DMS79 treated with DMSO at 0.1 percent for 48 hours (cell line): ENCODE measurements at places on chromosomes 2 and 18.

DNA sequence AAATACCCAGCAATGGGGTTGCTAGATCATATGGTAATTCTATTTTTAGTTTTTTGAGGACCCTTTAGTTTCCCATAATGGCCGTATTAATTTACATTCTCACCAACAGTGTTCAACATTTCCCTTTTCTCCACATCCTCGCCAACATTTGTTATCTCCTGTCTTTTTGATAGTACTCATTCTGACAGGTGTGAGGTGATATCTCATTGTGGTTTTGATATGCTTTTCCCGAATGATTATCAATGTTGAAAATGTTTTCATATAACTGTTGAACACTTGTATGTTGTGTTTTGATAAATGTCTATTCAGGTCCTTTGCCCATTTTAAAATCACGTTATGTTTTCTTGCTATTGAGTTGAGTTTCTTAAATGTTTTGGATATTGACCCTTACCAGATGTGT, 5.8 kb upstream of the RIF1 start:
- DNase-seq = no peak

- no peak for DNase-seq
Observed at GRCh38 chr2:31812051-31812798, 198.6 kb downstream of the MEMO1 start.

- no peak for DNase-seq
Observed at GRCh38 chr2:120761164-120761861, 25.6 kb downstream of the GLI2 start.

GRCh38 chr2:145593991-145594614, 1074.2 kb upstream of the ZEB2 start:
- no peak for DNase-seq

DNA sequence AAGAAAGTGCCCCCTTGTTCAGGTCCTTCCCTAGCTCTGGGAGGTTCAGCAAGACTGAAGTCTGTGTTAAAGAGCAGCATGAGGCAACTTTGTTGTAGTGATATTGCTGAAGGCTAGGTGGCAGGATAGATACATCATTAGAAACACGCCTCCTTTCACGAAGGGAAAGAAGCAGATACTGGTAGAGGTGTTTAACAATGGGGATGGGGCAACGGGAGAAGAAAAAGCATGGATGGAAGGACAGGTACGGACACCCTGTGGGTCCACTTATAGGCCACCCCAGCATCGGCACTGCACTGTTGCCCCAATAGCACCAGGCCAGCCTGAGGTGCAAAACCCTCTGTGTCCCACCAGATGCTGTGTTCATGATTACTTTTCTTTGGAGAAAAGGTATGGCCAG, 3.5 kb upstream of the IGFBP5 start:
- DNase-seq = peak; percentile 73

- DNase-seq = no peak
Observed at GRCh38 chr2:43946685-43947084, 49.1 kb downstream of the LRPPRC start.

- DNase-seq = no peak
Observed at GRCh38 chr2:158635961-158636601, 159.0 kb upstream of the DAPL1 start.

DNA sequence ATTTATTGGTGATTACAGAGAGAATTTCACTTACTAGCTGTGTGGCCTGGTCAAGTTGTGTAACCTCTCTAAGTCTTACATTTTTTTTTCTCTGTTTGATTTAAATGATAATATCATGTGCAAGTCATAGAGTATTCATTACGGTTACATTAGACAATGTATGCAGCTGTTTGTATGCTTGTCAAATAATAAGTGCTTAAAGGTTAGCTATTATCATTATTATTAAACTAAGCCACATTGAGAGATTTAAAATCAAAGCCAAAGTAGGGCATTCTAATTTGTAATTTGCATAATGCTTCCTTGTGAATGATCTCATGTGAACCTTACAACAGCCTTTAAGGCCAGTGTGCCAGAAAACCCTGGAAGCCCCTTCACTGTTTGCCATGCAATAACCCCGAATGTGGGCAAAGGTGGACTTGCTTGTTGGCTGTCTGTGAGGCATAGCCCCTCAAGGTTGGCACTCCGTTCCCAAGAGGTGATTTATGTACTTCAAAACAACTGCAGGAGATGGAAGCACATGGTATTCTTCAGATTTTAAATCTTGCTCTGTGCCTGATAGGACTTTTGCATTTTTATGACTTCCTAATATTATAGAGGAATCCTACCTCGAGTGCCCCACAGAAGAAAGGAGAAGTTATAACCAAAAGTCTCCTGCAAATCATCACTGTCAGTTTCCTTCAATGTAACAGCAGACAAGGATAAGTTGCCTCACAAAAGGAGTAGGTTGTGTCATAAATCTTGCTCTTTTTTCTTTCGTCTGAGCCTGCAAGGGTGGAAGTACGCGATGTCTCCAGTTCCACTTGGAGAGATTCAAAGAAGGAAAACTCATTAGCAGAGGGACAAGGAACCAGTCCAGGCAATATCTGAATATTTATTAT, 272.0 kb downstream of the TGIF1 start:
- DNase-seq = peak; percentile 96

- peak; percentile 68 for DNase-seq
Observed at GRCh38 chr2:43414586-43415135, 181.2 kb downstream of the THADA start.

GRCh38 chr18:79169958-79170555, 100.9 kb downstream of the ATP9B start:
- no peak for DNase-seq

GRCh38 chr2:120736624-120737339, 1.1 kb downstream of the GLI2 start:
- peak; percentile 47 for DNase-seq

GRCh38 chr2:190318931-190319554, 583 bp downstream of the HIBCH start:
- no peak for DNase-seq

DNA sequence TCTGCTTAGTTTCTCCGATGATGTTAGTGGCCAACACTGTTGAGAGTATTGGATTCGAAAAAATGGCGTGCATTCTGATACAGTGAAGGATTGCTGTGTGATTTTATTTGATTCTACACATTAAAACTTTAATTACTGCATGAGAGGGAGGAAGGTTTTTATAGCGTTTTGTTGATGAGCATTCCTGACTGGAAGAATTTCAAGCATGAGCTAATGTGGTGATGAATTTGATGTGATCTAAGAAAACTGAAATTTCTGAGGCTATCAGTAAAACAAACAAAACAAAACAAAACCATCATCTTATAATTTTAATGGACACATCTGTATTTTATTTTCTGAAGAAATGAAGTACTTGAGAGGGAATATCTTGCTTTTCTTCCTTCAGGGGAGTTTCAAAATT, 59.6 kb downstream of the ITGB6 start:
- DNase-seq = no peak
